ENCODE measurements at places on chromosomes 6 and 20. TPM values are rescaled to one million over a fixed set of nuclear protein-coding genes. Genes with fewer than 3 reads are reported as not detected.

DNA sequence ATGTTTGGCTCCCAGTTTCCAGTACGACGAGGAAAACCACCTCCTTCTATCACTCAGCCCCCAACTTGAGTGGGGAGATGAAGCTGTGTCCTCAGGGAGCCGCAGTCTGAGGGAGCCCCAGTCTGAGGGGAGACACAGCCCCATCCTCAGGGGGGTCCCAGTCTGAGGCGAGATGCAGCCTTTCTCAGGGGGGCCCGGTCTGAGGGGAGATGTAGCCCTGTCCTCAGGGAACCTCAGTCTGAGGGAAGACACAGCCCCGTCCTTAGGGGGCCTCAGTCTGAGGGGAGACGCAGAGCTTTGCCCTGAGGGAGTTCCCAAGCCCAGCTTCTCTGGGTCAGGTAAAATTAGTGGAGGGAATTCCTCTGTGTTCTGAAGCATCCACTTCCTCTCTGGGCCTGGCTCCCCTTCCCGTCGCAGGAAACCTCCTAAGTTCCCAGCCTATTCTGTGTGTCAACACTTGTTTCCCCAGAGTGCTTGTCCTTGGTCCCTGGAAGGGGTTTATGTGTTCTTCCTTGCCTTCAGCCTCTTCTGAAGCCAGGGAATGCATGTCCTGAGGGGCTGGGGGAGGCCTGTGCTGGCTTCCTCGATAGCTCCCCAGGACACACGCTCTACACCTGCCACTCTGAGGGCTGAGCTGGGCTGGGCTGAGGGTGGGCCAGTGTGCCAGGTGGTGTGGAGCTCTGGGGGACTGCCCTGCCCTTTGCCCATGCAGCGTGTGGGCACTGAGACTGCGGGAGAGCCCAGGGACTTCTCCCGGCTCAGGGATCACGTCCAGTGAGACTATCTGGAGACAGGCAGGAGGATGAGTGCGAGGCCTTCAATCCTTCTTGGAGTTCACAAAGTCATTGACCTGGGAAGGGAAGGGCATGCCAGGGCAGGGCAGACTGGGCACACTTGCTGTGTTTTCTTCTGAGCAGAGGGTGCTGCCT is 55.4 kb downstream of the VEGFA start:
- H3K4me3 ChIP-seq = no peak overlapping the region
- H3K4me1 ChIP-seq = no peaks in the 10 kb centered on the region
- no peaks in the 10 kb centered on the region for H3K36me3 ChIP-seq
- H3K27ac ChIP-seq = no peak overlapping the region
- H3K27me3 ChIP-seq = no peaks in the 10 kb centered on the region

GRCh38 chr20:10307359-10307735 is 88.7 kb downstream of the SNAP25 start:
- no peaks in the 10 kb centered on the region for H3K27me3 ChIP-seq
- no peaks in the 10 kb centered on the region for H3K36me3 ChIP-seq
- DNase-seq = no peak

Gene RWDD2A
- 3.5 TPM for total RNA-seq

DNA sequence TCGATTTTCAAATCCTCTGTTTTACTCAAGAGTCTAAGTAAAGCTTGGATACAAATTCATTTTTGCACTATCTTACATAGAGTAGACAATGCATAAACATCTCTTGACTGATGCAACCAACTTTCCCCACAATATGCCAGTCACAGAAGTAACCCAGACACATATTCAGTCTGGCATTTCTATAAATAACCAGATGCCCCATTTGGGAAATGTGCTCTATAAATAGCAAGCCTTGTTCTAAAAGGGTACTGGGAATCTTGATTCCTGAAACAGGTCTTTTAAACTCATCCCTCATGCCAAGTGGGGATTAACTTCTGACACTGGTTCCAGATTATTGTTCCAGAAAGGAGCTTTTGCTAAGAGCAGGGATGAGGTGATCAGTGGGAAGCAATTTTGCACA is 411.7 kb downstream of the EPM2A start:
- no peak for DNase-seq
- no peak overlapping the region for H3K27ac ChIP-seq
- H3K27me3 ChIP-seq = no peaks in the 10 kb centered on the region

Gene HCK
- total RNA-seq = 16.8 TPM
